ENCODE measurements at places on chromosomes 4 and X.

GRCh38 chr4:57672846-57673433, 562.8 kb upstream of the IGFBP7 start:
- DNase-seq, result no peak

DNA sequence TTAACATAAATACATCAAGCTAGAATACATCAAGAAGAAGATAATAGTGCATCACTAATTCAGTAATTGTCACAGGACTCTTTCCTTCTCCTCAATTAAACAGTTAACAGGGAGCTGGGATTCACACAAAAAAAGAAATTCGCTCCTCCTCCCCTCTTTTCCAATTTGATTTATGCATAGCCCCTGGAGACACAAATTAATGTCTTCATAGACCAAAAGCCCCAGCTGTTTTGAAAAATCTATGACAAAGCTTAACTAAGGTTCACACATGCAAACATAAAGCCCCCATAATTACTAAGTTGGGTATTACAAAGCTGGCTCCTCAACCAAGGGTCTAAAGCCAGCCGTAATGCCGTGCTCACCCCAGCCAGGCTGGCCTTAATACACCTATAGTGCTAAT, 61.2 kb downstream of the ENOX2 start:
- DNase-seq, result no peak

GRCh38 chr4:88672987-88673386, 24.6 kb downstream of the NAP1L5 start:
- DNase-seq, result no peak

GRCh38 chrX:114015966-114016365, 567.9 kb upstream of the HTR2C start:
- DNase-seq, result no peak

DNA sequence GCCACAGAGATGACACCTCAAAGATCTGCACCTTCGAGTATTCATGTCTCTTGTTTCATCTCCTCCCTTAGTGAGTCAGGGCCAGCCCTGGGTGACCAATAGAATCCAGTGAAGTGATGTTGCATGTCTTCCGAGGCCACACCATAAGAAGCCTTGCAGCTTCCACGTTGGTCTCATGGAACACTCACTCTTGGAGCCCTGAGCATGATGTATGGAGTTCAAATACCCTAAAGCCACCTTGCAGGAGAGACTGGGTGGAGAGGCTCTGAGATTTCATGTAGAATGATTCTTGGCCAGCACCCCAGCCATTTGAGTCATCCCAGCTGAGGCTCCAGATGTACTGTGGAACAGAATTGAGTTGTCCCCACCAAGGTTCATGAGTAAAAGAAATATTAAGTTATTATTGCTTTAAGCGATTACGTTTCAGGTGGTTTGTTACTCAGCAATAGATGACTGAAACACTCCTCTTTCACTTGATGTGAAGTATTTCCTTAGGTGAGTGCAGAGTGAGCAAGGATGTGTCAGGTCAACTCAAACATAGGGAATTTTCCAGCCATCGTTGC, 5.0 kb upstream of the RP2 start:
- no peak for DNase-seq
